B cell (primary cell): ENCODE measurements at places on chromosomes 3 and 15. TPM values are rescaled to one million over a fixed set of nuclear protein-coding genes. Genes with fewer than 3 reads are reported as not detected.

The RTP1 gene
- not detected in 2 replicates for polyA plus RNA-seq

The RTP4 gene
- 1.0 and 1.2 TPM in 2 replicates for polyA plus RNA-seq

The GPR176 gene
- 0.07 TPM in 2 replicates for polyA plus RNA-seq

The MAPKAPK3 gene
- 16.8 and 17.8 TPM in 2 replicates for polyA plus RNA-seq

The SCN11A gene
- polyA plus RNA-seq = 0.07 and 0.14 TPM in 2 replicates

The FOXB1 gene
- polyA plus RNA-seq = not detected in 2 replicates

The IGSF10 gene
- polyA plus RNA-seq = 0.03 TPM in 1 of 2 replicates, not detected in the other

The IQCF5 gene
- polyA plus RNA-seq = not detected in 2 replicates

The GOLGA8T gene
- polyA plus RNA-seq = not detected in 2 replicates

The SETD5 gene
- polyA plus RNA-seq = 64.2 and 78.8 TPM in 2 replicates

The ACTRT3 gene
- 0.12 and 0.18 TPM in 2 replicates for polyA plus RNA-seq

The TLR9 gene
- polyA plus RNA-seq = 1.9 and 3.7 TPM in 2 replicates

The LRRC31 gene
- polyA plus RNA-seq = not detected in 2 replicates

The ONECUT1 gene
- polyA plus RNA-seq = not detected in 2 replicates

The STIMATE gene
- 18.6 and 24.6 TPM in 2 replicates for polyA plus RNA-seq

The LZTFL1 gene
- polyA plus RNA-seq = 12.7 and 16.5 TPM in 2 replicates

The SLC2A2 gene
- not detected in 2 replicates for polyA plus RNA-seq

The JAGN1 gene
- 20.3 and 20.4 TPM in 2 replicates for polyA plus RNA-seq

The CLDN11 gene
- 0.25 and 0.26 TPM in 2 replicates for polyA plus RNA-seq
